ENCODE measurements at places on chromosomes 11 and 22.

DNA sequence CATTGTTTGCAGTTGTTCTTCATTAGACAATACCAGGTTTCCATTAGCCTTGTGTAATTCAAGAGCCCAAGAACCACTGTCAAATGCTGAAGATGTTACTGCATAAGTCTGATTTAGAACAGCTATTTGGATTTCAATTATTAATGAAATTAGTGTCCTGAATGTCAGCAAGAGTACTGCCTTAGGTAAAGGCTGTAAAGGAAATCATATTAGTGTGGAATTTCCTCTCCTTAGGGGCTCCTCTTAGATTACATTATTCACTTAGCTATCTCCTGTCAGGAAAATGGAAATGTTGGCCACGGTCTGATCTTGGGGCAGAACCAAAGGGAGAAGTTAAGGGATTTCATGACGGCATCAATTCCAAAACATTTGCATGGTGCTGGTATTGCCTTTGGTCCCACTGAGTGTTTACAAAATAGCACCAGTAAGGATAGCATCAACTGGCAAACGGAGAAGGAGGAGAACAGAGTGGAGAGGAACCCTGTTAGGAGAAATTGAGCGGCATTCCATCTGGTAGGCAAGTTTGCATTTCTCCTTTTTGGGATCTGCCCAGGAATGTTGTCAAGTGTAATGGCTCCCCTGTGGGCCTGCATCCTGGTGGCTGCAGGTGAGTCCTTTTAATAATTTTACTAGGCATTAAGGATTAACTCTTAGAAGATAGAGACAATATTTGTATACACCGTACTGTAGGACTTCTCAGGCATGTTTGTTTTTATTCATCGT, at the start of gene HTR3B:
Gene HTR3B, plus strand, starts transcription at position 418 of the 723 bp plus-strand sequence. Its CDS starts 138 bp downstream, at position 556.
- no peak for DNase-seq

DNA sequence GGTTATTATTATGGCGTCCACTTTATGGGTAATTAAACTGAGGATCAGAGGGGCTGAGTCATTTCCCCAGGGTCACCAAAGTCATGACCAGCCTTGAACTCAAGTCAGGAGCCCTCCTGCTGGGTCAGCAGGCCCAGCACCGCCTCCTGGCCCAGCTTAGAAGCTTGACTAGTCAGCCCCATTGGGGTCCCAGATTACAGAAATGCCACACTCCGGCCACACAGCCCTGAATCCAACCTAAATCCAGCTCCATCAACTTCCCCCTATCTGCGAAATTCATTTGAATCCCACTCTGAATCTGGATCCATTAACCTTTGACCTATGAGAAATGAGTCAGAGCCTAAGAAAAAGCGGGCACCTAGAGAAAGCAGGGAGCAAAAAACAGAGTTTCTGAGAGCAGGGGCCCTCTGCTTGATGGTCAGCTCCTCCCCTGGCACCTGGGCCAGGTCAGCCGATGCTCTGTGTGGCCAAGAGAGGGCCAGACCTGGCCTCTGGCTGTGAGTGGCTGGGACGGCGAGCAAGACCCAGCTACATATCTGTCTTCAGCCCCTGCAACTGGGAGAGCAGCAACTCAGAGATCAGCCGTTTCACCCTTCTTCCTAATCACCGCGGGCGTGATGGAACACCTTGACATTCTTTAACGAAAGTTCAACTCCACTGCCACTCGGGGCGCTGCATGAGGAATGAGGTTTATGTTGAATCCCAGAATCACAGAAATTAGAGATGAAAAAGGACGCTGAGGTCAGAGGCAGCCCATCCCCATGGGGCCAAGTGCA, 196.1 kb downstream of the TRIM29 start:
- no peak for DNase-seq

DNA sequence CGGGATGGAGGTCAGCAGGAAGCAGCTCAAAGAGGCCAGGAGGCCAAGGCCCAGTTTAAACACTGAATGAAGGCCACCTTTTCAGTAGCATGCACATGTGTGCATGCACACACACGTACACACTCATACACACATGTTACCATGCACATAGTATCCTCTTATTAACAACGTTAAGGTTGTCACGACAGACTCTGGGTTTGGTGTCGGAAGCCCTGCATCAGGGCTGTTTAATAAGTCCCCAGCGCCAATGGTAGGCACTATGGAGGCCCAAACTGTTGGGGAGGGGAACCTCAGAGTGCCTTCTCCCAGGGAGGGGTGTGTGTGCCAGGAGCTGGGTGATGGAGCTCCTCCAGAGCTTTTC, 39.5 kb upstream of the ADA2 start:
- no peak for DNase-seq

DNA sequence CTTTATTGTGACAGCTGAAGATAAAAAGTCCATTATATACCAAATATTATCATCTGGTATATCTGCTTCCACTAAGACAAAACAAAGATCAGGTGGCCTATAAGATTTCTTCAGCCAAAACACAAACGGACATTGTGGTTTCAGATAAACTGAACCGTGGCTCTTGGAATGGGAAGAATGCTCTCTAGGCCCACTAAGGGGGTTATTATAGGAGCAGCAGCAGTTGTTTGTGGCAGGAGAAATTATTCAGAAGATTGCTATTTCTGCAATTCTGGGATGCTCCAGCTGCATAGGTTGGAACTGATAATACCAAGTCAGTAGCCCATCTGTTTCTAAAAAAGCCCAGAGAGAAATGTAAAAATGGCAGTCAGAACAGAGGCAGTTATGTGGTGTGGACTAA, 145.3 kb downstream of the NCAM1 start:
- DNase-seq = no peak

GRCh38 chr22:37549704-37550059, 10.6 kb upstream of the CDC42EP1 start:
- DNase-seq = no peak

- no peak for DNase-seq
These were observed 67.9 kb downstream of the CYB5R2 start for GRCh38 chr11:7605186-7605943.

- DNase-seq = no peak
These were observed 1.8 kb downstream of the DEPDC7 start for GRCh38 chr11:33017478-33017877.

DNA sequence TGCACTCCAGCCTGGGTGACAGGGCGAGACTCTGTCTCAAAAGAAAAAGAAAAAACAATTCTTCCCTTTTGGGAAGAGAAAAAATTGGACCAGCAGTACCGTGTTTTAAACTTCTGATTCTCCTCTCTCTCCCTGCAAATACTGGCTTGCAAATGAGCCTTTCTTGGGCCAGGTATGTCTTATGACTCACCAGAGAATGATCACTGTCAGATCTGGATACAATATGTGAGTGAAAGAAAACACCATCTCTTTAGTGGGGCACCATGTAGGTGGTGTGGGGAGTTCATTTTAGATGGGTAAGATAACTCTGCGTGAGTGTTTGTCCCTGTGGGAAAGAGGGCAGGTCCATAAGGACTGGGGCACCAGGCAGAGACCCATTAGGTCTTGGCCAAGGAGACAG, 2.4 kb upstream of the SCGB2A2 start:
- no peak for DNase-seq

DNA sequence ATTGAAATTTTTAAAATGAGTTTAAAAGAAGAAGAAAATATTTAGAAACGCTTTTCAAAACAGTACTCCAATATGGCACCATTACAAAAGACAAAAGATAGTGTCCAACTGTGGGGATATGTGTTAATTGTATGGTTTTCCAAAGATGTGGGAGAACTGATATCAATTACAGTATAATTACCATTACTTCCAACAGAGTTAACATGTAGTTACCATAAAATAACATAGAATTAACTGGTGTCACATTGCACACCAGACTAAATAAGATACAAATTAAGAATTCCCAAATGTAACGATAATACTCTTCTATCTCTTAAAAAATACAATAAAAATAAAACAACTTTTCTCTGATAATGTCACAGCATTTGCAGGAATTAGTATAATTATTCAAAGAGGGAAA, 329.5 kb downstream of the SOX6 start:
- no peak for DNase-seq

DNA sequence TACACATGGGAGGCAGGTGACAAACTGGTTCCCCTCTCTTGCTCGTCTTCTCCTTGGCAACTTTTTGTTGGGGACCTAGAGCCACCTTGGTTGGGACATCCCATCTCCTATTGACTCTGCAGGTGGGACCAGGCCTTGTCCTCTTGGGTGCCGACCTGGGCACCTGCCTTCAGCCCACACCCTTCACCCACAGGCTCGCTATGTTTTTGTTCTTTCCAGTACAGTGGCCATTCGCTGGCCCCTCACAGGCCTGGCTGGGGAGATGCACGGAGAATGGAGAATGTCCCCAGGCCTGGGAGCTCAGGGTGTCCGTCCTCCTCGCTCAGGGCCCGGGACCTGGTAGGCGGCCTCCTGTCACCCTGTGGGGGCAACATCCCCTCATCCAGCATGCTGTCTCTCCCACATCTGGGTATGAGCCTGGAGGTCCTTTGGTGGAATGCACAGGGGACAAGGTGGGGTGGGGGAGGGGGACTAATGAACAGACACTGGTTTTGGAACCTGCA, 14.9 kb upstream of the OMP start:
- no peak for DNase-seq

- no peak for DNase-seq
These were observed 26.1 kb upstream of the MICAL2 start for GRCh38 chr11:12084256-12084655.

- DNase-seq = no peak
These were observed 16.6 kb downstream of the POLA2 start for GRCh38 chr11:65278356-65278755.

DNA sequence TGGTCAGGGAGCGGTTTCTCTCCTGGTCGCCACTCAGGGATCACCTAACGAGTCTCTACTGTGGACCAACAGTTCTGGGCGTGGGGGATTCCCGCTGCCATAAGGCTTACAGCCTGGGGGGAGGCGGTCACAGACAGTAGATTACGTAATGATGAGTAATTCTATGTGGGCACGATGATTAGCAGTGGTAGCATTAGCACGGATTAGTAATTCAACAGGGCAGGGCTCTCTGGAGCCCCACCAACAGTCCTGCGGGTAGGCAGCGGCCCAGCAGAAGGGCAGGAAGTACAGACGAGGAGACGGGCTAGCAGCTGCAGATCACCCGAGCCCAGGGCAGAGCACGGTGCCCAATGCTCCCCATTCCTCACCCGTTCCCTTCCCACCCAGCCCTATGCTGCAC, 3.6 kb downstream of the SHISAL1 start:
- DNase-seq = no peak

DNA sequence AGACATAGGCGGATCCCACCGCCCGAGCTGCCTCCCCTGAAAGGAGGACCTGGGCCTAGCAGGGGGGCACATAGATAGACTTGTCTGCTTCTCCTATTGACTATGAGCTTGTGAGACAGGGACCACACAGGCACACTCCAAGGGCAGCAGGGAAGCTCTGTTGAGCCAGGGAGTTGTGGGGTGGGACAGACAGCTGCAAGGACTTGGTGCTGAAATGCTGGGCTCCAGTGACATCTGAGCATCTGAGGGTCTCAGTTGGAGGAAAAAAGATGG, 53.4 kb upstream of the ANO1 start:
- DNase-seq = no peak

DNA sequence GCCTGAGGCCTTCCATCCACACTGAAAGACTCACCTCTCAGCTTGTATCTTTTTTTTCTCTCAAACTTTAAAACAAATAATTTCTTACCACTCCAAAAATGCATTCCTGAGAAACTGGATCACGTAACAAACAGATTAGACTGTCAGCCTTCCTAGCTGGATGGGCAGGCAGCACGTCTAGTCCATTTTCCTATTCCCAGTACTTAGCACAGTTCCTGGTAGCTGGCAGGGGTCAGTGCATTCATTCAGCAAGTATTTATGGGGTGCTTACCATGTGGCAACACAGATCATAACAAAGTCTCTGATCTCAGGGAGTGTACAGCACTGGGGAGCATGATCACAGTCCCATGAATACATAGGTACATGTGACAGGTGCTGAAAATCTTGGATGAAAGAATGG, 89.6 kb downstream of the UBASH3B start:
- no peak for DNase-seq
